ENCODE measurements at places on chromosomes 4 and X.

- no peak for DNase-seq
These were observed 71.8 kb downstream of the C4orf33 start for GRCh38 chr4:129167640-129168260.

DNA sequence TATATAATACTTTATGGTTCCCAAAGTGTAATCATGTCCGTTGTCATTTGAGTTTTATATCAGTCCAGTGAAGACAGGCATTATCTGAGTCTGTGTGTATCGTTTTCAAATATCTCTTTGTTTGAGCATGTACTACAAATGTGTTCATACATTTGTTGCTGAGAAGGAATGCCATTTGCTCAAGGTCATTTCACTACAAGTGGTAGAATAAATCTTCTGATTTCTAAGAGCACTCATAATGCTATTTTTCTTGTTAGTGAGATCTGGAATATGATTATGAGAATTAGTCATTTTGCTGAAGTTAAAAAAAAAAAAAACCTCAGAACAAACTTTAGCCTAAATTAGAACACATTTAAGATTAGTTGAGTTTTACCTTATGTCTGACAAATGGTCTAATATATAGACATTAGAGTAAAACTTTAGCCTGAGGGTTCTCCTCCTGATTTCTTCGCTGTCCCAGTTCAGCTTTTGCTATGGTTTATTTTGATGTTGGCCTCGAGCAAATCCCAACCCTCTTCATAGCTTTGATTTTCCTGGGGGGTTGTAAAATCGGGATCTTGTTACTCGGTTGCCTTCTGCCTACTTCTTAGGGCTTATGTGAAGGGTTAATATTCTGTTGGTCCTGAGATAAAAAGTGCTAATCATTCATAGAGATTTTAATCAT lies 87.1 kb downstream of the TMEM131L start:
- no peak for DNase-seq

- no peak for DNase-seq
These were observed 207.4 kb downstream of the ADAM29 start for GRCh38 chr4:175125410-175126068.

DNA sequence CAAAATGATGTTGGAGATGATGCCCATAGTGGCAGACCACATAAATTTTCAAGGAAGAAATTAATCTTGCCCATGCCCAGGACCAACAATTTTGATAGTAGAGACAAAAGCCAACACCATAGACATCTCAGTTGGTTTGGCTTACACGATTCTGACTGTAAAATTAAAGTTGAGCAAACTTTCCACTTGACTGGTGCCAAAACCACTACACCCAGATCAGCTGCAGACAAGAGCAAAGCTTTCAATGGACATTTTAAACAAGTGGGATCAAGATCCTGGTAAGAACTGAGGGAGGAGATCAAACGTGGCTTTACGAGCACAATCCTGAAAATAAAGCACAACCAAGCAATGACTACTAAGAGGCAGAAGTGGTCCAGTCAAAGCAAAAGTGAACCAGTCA lies 90.7 kb downstream of the PAPSS1 start:
- DNase-seq: no peak

DNA sequence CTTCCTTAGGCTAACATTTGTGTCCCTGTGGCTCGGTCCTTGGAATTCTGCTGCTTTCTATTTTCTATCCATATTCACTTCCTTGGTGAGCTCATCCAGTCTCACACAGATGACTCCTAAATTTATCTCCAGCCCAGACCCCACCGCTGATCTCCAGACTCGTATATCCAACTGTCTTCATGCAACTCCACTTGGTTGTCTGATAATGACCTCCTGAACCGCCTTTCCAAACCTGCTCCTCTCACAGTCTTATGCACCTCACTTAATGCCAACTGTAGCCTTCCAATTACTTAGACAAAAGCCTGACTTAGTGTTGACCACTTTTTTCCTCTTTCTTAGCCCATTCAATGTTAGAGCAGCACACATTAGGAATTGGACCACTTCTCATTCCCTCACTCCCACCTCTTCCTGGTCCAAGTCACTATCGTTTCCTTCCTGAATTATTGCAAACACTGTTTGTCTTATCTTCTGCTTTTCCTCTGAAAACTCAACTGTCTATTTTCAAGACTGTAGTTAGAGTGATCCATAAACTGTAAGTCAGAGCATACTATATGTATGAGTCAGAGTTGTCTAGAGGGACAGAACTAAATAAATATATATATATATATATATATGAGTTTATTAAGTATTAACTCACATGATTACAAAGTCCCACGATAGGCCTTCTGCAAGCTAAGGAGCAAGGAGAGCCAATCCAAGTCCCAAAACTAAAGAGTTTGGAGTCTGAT lies 292.5 kb downstream of the UNC5C start:
- DNase-seq: no peak

DNA sequence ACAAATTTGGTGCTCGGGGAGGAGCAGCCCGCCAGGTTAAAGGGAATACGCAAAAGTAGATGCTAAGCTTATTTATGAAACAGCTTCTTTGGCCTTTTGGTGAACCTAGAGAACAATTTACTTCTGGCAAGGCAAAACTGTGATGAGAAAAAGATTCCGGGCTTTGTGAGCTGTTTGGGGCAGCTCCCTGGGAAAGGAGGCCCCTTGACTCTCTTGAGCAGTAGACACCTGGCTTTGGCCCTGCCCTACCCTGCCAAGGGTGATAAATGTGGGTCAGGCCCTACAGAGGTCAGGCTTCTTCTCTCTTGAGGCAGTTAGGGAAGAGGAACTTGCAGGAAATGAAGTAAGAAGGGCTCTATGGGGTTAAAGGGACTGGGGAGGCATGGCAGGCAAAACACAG lies 509.6 kb downstream of the MID1IP1 start:
- DNase-seq: no peak

- DNase-seq: no peak
These were observed 285.6 kb upstream of the CPEB2 start for GRCh38 chr4:14716691-14717090.

DNA sequence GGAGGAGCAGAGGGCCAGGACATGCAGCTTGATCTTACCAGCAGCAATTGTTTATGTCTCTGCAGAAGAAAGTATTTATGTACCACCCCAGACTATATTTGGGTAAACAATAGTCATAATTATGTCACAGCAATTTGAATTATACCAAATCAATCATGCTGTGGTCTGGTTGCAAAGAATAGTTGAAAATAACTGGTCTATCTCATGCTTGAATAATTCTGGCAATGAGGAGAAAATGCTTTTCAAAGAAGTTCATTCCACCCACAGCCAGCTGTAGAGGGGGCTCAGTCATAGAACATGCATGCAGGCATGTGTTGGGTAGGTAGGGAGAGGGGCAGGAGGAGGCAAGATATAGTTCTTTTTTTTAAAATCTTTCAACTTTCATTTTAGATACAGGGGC lies 399.2 kb downstream of the IL15 start:
- peak; percentile 17 for DNase-seq

GRCh38 chr4:95869961-95870500 lies 30.1 kb downstream of the PDHA2 start:
- no peak for DNase-seq

- no peak for DNase-seq
These were observed 10.6 kb downstream of the TSC22D3 start for GRCh38 chrX:107764845-107765608.

All from GM03348 (cell line).